ENCODE measurements at places on chromosomes 4 and X.

DNA sequence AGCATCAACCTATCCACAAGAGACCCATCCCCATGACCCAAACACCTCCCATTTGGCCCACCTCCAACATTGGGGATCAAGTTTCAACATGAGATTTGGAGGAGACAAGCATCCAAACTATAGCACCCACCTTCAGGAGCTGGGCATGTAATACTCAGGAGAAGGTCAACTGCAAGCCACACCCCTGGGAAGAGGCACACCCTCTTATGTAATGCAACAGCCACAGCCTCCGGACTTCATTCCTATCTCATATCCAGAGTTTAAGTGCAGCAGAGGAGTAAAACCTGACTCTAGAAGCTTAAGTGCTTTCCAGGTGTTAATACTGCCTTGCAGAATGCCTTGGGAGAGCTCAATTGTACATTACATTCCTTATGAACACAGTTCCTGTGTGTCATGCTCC lies 197.4 kb downstream of the PTTG2 start:
- no peak for DNase-seq

DNA sequence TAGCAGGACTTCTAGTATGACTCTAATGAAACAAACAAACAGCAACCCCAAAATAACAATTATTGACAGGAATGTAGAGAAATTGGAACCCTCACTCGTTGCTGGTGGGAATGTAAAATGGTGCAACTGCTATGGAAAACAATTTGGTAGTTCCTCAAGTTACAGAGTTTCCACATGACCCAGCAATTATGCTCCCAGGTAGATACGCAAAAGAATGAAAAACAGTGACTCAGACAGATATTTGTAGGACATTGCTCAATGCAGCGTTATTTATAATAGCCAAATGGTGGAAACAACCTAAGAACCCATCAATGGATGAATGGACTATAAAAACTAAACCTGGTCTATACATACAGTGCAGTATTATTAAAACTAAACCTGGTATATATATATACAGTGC lies 646.1 kb upstream of the FRG1 start:
- no peak for DNase-seq

GRCh38 chrX:7024850-7025249 lies 122.7 kb upstream of the STS start:
- DNase-seq = no peak

DNA sequence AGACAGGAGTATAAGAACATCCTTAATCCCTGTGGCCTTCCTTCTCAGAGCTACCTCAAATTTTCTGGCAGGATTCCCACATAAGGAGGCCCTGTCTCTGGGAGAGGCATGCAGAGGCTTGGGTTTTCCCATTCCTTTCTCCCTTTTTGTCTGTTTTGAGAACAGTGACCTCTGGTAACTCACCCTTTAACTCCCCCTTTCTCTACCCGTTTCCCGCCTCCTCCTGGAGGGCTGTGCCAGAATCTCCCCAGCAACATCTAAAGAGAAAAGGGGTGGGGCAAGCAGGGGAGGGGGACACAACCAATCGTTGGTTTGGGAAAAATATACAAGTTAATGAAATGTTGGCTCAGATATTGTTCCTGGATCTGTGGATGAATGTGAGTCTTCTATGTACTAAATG lies 303.7 kb upstream of the IRS4 start:
- DNase-seq = no peak

DNA sequence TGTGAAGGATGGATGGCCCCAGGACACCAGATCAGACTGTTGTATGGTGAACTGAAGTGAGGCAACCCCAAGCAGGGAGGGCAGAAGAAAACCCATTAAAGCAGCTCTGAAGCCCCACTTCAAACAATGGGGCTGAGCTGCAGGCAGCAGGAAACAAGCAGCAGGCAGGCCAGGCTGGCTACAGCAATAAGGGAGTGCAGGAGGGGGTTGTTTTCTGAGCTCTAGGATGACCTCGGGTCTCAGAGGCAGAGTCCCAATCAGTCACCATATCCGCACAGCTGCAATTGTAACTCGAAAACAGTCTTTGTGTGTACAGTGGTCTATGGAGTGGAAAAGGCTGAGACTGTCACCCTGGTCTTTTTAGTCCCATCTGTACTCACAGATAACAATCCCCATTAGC lies 90.4 kb downstream of the COL4A6 start:
- no peak for DNase-seq

GRCh38 chrX:23394421-23394820 lies 59.8 kb downstream of the PTCHD1 start:
- DNase-seq = no peak

DNA sequence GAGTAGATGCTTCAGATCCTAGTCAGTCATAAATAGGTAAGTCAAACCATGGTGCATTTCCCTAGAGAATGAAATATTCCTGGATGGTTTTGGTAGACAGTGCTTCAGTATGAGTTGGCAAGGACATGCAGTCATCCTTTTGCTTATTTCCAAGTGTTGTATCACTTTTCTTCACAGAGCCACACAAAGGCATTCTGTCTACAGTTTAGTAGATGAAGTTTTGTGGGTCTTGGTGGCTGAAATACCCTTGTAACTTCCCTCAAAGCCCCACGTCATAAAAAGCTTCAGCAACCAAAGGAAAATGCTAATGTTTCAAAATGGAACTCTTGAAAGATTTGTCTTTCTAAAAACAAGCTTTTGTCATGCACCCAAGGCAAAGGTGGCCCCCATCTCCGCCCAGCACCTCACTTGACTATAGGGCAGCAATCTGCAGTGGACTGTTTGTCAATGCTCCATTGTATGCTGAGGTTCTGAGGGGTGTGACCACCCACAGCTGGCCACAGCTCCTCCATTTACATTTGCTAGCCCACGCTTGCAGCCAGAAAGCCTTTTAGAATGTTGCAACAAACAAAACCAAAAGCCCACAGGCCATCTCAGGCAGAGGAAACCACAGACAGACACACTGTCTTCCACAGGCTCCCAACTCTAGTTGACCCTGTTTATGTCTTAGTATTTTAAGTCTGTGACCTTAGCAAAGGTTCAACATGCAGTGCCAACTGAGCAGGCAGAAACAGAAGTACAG lies 87.1 kb upstream of the FAM9C start:
- no peak for DNase-seq

DNA sequence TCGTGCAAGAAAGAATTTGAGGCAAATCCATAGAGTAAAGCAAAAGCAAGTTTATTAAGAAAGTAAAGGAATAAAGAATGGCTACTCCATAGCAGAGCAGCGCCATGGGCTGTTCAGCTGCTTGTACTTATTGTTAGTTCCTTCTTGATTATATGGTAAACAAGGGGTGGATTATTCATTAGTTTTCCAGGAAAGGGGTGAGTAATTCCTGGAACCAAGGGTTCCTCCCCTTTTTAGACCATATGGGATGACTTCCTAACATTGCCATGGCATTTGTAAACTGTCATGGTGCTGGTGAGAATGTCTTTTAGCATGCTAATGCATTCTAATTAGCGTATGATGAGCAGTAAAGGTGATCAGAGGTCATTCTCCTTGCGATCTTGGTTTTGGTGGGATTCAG lies 23.5 kb upstream of the CEP135 start:
- DNase-seq = no peak

DNA sequence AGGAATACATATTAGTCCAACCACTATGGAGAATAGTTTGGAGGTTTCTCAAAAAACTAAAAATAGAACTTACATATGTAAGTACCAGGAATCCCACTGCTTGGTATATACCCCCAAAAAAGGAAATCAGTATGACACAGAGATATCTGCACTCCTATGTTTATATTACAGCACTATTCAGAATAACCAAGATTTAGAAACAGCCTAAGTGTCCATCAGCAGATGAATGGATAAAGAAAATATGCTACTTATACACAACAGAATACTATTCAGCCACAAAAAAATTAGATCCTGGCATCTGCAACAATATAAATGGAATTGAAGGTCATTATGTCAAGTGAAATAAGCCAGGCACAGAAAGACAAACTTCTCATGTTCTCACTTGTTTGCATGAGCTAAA lies 27.5 kb upstream of the ABCG2 start:
- DNase-seq = no peak

GRCh38 chr4:55933611-55934010 lies 15.1 kb upstream of the CEP135 start:
- DNase-seq = no peak

- no peak for DNase-seq
Observed at GRCh38 chr4:118389721-118390120, 36.9 kb upstream of the PRSS12 start.

DNA sequence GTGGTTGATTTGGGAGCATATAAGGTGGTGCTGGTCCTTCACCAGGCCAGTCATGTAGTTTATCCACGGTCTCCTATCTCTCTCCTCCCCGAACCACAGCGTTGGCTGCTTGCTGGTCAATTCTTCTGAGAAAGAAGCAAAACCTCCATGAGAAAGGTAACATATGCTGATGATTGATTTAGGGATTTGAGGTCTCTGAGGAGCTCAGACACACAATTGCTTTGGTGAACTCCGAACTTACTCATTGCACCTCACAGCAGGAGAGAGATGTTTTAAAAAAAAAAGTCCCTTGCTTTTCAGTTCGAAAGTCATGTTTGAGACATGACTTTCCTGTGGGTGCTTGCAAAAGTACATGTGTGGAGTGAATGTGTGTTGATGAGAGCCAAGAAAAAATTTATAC lies 100.2 kb downstream of the TSPAN7 start:
- no peak for DNase-seq

DNA sequence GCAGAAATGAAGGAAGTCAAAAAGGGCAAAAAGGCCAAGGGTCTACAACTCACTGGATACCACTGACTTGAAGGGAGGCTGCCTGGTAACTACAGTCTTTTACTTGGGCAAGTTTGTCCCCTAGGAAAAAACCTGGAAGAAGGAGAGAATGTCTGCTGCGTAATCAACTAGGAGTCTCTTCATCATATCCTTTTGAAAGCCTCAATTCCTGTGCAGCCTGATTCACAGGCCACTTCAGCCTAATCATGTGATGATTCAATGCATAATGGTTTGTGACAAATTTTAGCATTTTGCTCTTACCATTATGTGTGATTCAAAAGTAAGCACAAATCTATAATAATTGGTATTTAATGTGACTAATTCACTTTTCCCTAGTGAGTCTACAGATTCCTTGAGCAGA lies 273.6 kb downstream of the FRMPD4 start:
- DNase-seq = no peak

- DNase-seq = no peak
Observed at GRCh38 chr4:65983061-65983460, 312.8 kb upstream of the EPHA5 start.

GRCh38 chr4:107825072-107825824 lies 516 bp downstream of the SGMS2 start:
- no peak for DNase-seq

GRCh38 chr4:104418286-104418685 lies 76.4 kb downstream of the CXXC4 start:
- no peak for DNase-seq

DNA sequence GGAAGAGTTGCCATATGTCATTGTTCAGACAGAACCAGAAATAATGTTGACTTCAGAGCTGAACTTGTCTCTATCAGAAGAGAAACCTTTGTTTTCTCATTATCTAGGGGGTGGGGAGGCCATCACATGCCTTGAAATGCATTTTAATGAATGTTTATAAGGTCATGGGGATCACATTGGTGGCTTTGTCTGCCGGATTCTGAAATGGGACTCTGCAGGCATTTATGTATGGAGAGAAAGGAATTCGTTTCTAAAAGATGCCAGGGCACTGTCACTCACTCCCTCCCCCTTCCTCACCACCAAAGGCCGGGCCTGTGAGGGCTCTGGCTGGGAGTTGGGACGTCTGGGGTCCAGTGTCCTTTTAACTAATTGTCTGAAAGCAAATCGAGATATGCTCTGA lies 102.2 kb downstream of the MAMLD1 start:
- DNase-seq = no peak

DNA sequence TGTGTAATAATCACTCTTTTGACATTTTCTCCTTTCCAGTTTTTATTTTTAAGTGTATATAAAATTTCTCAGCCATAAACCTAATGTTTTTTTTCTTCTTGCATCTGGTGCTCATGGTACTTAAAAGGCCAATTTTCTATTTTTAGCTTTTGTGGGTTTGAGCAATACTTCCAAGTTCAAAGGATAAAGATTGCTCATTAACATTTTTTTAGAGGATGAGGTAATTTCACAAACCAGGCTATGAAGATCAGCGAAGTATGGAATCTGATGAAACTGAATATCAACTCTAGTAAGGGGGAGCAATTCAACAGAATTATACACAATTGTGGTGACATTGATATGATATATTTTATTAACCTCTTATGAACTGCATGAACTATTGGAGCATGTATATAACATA lies 25.8 kb upstream of the KLHL34 start:
- DNase-seq = no peak

- DNase-seq = no peak
Observed at GRCh38 chr4:167233685-167234315, 494 bp downstream of the SPOCK3 start.

DNA sequence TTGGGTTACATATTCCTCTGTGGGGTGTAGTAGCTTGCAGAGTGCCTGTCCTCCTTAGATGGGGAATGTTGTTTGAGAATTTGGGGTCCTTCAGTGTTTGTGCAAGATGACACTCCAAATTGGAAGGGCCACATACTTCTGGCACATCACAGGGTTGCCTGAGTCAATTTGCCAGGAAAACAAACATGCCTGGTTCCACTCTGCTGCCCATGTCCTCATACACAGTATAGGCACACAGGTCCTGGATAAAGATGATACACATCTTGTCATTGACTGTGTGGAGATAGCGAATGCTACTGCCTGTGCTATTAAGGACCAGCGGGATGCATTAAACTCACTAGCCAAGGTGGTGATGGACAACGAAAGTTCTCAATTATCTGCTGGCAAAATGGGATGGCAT lies 11.2 kb upstream of the LAP3 start:
- DNase-seq = no peak

DNA sequence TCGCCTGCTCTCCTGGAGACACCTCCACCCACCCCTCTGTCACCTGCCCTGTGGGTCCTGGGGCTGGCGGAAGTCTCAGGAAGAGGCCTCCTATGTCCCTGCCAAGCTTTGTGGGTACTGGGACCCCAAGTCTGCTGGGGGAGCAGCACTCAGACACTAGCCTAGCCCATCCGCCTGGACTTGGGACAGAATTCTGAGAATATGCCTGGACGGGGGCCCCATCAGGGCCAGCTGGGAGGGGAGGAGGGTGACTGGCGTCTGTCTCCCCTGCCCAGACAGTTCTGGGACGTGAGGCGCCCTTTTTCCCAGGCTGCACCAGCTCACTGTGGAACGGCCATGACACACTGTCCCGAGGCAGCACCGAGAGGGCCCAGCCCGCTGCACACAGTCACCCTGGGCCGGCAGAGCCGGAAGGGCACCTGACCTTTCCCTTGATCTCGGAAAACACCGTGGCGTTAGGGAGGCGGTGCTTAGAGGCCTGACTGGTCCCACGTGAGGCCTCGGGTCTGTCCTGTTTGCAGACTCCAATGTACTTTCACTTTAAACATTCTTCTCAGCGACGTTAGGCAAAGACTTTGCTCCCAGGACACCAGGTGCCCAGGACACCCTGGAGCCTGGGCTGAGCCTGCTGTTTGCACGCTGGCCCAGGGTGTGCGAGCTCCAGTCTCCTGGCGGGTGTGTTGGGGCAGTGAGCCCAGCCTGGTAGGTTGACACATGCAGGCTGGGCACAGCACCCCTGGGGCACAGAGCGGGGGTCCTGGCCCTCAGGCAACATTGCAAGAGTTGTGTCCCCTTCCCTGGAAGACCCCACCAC lies 700 bp downstream of the SLC26A1 start:
- DNase-seq = no peak

Data from activated CD4-positive, alpha-beta T cell treated with anti-CD3 and anti-CD28 coated beads, Interleukin-2, amount 50 U/mL, for 48 hours (primary cell).